ENCODE measurements at places on chromosomes 13 and 19.

- H3K36me3 ChIP-seq: no peaks in the 10 kb centered on the region
- H3K4me3 ChIP-seq: no peak overlapping the region
- H3K27me3 ChIP-seq: no peaks in the 10 kb centered on the region
- no peaks in the 10 kb centered on the region for H3K4me1 ChIP-seq
Observed at GRCh38 chr13:93296584-93296983, 70.0 kb downstream of the GPC6 start.

DNA sequence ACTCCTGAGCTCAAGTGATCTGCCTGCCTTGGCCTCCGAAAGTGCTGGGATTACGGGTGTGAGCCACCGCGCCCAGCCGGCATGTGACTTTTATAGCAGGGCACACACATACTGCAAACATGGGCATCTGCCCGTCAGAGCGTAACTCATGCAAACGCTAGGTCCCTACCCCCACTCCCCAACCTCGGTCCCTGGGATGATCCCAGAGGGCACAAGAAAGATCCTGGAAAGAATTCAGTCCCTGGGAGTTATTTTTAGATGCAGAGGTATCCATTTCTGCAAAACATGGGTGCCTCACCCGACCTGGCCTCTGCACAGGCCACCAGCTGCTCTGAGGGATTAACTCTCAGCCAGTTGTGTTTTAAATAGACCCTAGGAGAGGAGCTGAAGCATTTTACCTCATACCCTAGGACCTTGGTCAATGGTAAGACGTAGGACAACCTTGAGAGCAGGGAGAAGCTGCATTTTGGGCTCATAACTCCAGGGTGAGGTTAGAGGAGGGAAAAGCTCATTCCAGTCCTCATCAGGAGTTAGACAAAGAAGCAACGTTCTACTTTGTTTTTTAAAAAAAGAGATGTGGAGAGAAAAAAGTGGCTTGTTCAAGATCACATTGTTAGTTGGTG is 10.8 kb downstream of the TMEM38A start:
- no peaks in the 10 kb centered on the region for H3K36me3 ChIP-seq
- DNase-seq: no peak
- H3K4me1 ChIP-seq: no peaks in the 10 kb centered on the region
- H3K4me3 ChIP-seq: no peak overlapping the region

- no peaks in the 10 kb centered on the region for H3K27me3 ChIP-seq
- no peaks in the 10 kb centered on the region for H3K4me1 ChIP-seq
- DNase-seq: no peak
- H3K27ac ChIP-seq: no peak overlapping the region
- H3K36me3 ChIP-seq: no peaks in the 10 kb centered on the region
Observed at GRCh38 chr13:42832341-42833096, 51.1 kb downstream of the FAM216B start.

GRCh38 chr19:2517881-2518601 is 42.1 kb downstream of the GADD45B start:
- H3K27ac ChIP-seq: no peak overlapping the region
- DNase-seq: no peak
- H3K4me1 ChIP-seq: peaks cover 12% of the 10 kb centered on the region
- H3K27me3 ChIP-seq: peaks cover 14% of the 10 kb centered on the region

GRCh38 chr13:33053397-33054066 is 37.3 kb downstream of the KL start:
- no peak for DNase-seq
- no peak overlapping the region for H3K27ac ChIP-seq
- H3K4me1 ChIP-seq: no peaks in the 10 kb centered on the region
- no peaks in the 10 kb centered on the region for H3K36me3 ChIP-seq
- H3K4me3 ChIP-seq: no peak overlapping the region
- H3K27me3 ChIP-seq: no peaks in the 10 kb centered on the region

GRCh38 chr13:110275931-110276552 is 30.9 kb downstream of the COL4A1 start:
- H3K4me3 ChIP-seq: no peak overlapping the region
- no peaks in the 10 kb centered on the region for H3K4me1 ChIP-seq
- no peaks in the 10 kb centered on the region for H3K27me3 ChIP-seq
- no peak for DNase-seq
- H3K27ac ChIP-seq: no peak overlapping the region

GRCh38 chr19:29872224-29872731 is 60.5 kb downstream of the CCNE1 start:
- H3K27me3 ChIP-seq: peaks cover 2% of the 10 kb centered on the region
- H3K4me1 ChIP-seq: peaks cover 21% of the 10 kb centered on the region
- H3K4me3 ChIP-seq: no peak overlapping the region

DNA sequence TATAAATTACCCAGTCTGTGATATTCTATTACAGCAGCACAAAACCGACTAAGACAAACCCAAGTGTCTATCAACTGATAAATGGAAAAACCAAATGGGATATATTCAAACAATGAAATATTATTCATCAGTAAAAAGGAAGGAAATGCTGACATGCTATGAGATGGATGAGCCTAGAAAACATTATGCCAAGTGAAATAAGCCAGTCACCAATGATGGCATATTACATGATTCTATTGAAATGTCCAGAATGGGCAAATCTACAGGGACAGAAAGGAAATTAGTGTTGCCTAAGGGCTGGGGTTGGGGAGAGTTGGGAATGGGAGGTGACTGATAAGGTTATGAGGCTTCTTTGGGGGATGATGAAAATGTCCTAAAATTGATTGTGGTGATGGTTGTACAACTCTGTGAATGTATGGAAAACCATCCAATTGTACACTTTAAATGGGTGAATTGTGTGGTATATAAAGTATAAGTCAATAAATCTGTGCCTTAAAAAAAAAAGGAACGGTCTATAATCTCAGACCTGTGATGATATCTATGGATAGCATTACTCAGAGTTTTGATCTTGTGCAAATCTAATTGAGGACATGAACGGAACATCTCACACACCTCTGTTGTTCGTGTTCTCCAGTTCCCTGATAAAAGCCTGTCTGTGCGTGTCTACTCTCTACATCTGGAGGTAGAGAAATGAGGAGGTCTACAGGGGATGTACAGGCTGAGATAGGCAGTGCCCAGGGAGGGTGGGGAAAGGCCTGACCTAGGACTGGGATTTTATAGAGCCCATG is 49.0 kb downstream of the TNFRSF19 start:
- DNase-seq: no peak
- no peaks in the 10 kb centered on the region for H3K36me3 ChIP-seq
- H3K27me3 ChIP-seq: peaks cover 17% of the 10 kb centered on the region
